DMS53 (cell line): ENCODE measurements at places on chromosomes 2 and 18.
A peak's percentile ranks its signal among the peaks of the same experiment; 100 is the strongest.

GRCh38 chr2:239047861-239048260 is 200.0 kb downstream of the TWIST2 start:
- DNase-seq: no peak

- peak; percentile 99 for DNase-seq
Observed at GRCh38 chr2:203578759-203579643, 43.9 kb upstream of the RAPH1 start.

GRCh38 chr2:234373060-234373459 is 123.8 kb downstream of the ARL4C start:
- no peak for DNase-seq

- no peak for DNase-seq
Observed at GRCh38 chr2:130375291-130376266, 19.7 kb downstream of the PTPN18 start.

DNA sequence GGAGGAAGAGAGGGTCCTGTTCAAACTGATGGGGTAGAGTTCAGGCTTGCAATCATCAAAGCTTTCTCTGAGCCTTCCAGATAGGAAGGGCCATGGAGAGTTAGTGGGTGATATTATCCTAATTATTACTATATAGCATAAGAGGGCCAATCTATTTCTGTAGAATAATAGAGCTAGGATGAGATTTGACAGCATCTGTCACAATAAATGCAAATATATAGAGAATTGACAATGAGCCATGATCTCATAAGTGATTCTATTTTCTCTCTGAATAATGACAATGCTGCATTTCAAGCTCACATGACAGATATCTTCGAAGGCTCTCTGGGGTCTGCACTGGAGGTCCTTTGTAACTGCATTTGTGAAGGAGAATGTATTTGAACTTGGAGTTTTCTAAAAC is 521.9 kb upstream of the CELF4 start:
- no peak for DNase-seq

DNA sequence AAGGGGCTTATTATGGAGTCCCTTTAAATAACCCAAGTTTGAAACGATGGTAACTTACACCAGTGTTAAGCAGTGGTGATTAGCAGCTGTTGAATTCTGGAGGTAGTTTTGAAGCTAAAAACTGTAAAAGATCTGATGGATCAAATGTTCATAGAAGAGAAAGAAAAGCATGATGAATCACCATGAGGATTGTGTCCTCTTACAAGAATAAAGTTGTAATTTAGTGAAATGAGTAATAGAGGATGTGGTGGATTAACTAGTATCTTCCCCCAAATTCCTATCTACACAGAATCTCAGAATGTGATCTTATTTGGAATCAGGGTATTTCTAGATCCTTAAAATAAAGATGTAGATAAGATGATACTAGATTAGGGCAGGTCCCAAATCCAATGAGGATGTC is 1138.2 kb upstream of the TMEFF2 start:
- no peak for DNase-seq
